Aorta (tissue), 5 donors: ENCODE measurements at places on chromosomes 5 and 9. TPM values are rescaled to one million over a fixed set of nuclear protein-coding genes. Genes with fewer than 3 reads are reported as not detected.

DNA sequence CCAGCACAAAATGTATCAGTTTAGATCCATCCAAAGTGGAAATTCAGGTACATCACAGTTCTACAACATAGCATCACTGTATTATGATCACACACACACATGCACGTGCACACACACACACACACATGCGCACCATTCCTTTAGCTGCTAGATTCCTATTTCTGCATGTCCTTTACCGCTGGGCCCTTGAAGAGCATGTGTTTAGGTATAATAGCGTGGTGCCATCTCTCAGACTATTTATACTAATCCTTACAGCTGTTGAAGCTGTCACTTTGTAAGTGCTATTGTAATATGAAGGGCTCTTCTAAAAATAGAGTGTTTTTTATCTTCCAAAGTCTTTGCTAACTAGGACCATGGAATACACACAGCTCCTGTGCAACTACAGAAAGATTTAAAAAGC lies 308.8 kb upstream of the TRPC7 start:
- H3K36me3 ChIP-seq: no peaks in the 10 kb centered on the region
- H3K4me3 ChIP-seq: no peak overlapping the region
- no peak for DNase-seq
- H3K27me3 ChIP-seq: no peaks in the 10 kb centered on the region
- no peak overlapping the region for H3K27ac ChIP-seq

The IFNA13 gene
- total RNA-seq: not detected

- no peak within 1 kb of the TSS for H3K4me3 ChIP-seq
- H3K27me3 ChIP-seq: no peaks in the 10 kb centered on the region
- no peaks in the 10 kb centered on the region for H3K4me1 ChIP-seq
- no peak for DNase-seq
These were observed at the start of gene PCDHGB2 for GRCh38 chr5:141359790-141360426. Gene PCDHGB2, plus strand, starts transcription at chr5:141359994. Its CDS starts 142 bp downstream, at chr5:141360136.

DNA sequence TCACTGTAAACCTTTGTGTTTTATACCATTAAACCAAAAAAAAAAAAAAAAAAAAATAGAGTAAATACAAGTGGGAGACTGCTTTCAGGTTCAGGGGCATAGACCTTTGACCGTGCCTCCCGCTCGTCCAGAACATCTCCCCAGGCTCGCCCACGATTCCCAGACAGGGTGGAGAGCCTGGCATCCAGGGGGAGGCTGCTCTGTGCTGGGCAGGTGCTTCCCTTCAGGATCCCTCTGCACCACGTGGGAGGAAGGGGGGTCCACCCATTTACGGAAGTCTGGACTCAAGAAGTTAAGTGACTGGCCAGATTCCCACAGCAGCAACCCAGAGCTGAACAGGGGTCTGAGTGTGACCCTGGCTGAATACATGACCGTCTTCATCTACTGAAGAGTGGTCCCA lies 125.4 kb upstream of the LMX1B start:
- no peaks in the 10 kb centered on the region for H3K27me3 ChIP-seq
- H3K4me1 ChIP-seq: no peaks in the 10 kb centered on the region
- H3K4me3 ChIP-seq: no peak overlapping the region
- DNase-seq: no peak
- H3K36me3 ChIP-seq: no peaks in the 10 kb centered on the region

GRCh38 chr9:31142456-31142855 lies 1242.0 kb upstream of the ACO1 start:
- H3K4me1 ChIP-seq: no peaks in the 10 kb centered on the region
- no peak overlapping the region for H3K4me3 ChIP-seq
- no peaks in the 10 kb centered on the region for H3K36me3 ChIP-seq

GRCh38 chr5:74063821-74064220 lies 437.8 kb downstream of the ARHGEF28 start:
- DNase-seq: no peak
- H3K36me3 ChIP-seq: no peaks in the 10 kb centered on the region
- no peaks in the 10 kb centered on the region for H3K4me1 ChIP-seq
- H3K27ac ChIP-seq: no peak overlapping the region

DNA sequence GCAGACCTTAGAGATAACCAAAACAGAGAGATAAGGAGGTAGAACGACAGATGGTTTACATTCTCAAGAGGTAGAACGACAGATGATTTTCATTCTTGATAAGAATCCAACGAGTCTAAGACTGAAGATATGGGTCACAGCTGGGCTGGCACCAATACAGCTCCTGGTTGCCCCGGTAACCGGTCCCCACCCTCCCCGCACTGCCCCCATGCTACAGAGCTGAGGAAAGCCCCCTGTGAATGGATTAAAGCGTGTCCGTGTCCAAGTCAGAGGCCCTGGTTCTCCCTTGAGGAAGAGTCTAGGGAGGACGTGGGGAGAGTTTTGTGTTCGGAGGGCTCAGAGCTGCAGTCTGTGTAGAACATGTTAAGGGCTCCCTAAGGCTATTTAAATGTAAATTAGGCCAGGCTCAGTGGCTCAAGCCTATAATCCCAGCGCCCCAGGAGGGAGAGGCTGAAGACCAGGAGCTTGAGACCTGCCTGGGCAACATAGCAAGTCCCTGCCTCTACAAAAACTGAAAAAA lies 8.1 kb downstream of the IDNK start:
- no peak overlapping the region for H3K27ac ChIP-seq
- no peaks in the 10 kb centered on the region for H3K27me3 ChIP-seq
- H3K4me3 ChIP-seq: no peak overlapping the region
- no peak for DNase-seq
- no peaks in the 10 kb centered on the region for H3K4me1 ChIP-seq

The TYRP1 gene
- 1.0 TPM for total RNA-seq

The LEAP2 gene
- total RNA-seq: 1.3 TPM

The MOB3B gene
- total RNA-seq: 5.8 TPM

DNA sequence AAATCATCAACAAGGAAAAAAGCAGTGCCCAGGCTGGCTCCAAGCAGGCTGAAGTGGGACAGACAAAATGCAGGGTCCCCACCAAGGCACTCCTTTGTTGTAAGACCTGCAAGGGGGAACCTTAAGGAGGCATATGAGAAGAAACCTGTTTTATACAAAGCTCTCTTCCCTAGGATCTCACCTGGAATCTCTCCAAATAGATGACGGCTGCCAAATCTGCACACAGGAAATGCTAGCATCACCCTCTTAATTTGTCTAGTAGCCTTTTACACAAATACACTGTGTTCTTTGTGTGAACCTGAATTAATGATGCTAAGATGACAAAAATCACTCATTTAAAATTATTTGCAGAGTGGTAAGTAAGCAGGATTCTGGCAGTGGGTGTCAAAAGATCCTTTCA lies 280.2 kb downstream of the SPOCK1 start:
- DNase-seq: no peak
- H3K27me3 ChIP-seq: no peaks in the 10 kb centered on the region
- H3K27ac ChIP-seq: no peak overlapping the region
- H3K4me1 ChIP-seq: no peaks in the 10 kb centered on the region

The ITGA2 gene
- total RNA-seq: 5.2 TPM

The IL3 gene
- not detected for total RNA-seq

The GPR21 gene
- 8.8 TPM for total RNA-seq

The SOWAHA gene
- 0.18 TPM for total RNA-seq

DNA sequence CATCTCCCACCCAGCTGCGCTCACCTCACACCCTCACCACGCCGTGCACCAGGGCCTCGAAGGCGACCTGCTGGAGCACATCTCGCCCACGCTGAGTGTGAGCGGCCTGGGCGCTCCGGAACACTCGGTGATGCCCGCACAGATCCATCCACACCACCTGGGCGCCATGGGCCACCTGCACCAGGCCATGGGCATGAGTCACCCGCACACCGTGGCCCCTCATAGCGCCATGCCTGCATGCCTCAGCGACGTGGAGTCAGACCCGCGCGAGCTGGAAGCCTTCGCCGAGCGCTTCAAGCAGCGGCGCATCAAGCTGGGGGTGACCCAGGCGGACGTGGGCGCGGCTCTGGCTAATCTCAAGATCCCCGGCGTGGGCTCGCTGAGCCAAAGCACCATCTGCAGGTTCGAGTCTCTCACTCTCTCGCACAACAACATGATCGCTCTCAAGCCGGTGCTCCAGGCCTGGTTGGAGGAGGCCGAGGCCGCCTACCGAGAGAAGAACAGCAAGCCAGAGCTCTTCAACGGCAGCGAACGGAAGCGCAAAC lies 1.1 kb downstream of the POU4F3 start:
- no peak overlapping the region for H3K27ac ChIP-seq
- H3K4me3 ChIP-seq: no peak overlapping the region
- no peaks in the 10 kb centered on the region for H3K4me1 ChIP-seq
- no peaks in the 10 kb centered on the region for H3K36me3 ChIP-seq
- peaks cover 2% of the 10 kb centered on the region for H3K27me3 ChIP-seq
- no peak for DNase-seq

GRCh38 chr9:14106699-14107098 lies 207.2 kb downstream of the NFIB start:
- no peaks in the 10 kb centered on the region for H3K36me3 ChIP-seq
- no peak overlapping the region for H3K27ac ChIP-seq
- no peak overlapping the region for H3K4me3 ChIP-seq
- no peak for DNase-seq
- no peaks in the 10 kb centered on the region for H3K27me3 ChIP-seq
- H3K4me1 ChIP-seq: no peaks in the 10 kb centered on the region

DNA sequence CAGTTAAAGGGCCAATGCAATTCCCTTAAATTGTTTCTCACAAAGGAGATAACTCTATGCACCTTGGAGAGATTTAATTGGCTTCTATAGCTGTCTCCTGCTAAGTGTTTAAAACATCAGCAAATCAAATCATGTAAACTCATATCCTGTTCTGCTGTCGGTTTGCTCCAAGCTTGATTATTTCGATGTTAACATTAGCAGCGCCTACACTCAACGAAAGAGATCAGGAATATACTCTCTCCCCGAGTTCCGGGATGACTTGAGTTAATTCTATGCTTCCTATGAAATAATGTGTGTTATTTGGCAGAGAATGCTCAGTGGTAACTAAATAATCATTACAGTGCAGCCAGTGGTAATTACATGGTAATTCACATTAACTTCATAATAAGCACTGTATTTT lies 338.6 kb downstream of the EBF1 start:
- no peaks in the 10 kb centered on the region for H3K36me3 ChIP-seq
- H3K4me3 ChIP-seq: no peak overlapping the region
- peaks cover 9% of the 10 kb centered on the region for H3K4me1 ChIP-seq
- no peaks in the 10 kb centered on the region for H3K27me3 ChIP-seq

- no peak overlapping the region for H3K4me3 ChIP-seq
- no peaks in the 10 kb centered on the region for H3K27me3 ChIP-seq
- no peak overlapping the region for H3K27ac ChIP-seq
- H3K4me1 ChIP-seq: no peaks in the 10 kb centered on the region
- H3K36me3 ChIP-seq: no peaks in the 10 kb centered on the region
These were observed 79.3 kb downstream of the CAMSAP1 start for GRCh38 chr9:135827866-135828580.

The STK32A gene
- total RNA-seq: 14.5 TPM

DNA sequence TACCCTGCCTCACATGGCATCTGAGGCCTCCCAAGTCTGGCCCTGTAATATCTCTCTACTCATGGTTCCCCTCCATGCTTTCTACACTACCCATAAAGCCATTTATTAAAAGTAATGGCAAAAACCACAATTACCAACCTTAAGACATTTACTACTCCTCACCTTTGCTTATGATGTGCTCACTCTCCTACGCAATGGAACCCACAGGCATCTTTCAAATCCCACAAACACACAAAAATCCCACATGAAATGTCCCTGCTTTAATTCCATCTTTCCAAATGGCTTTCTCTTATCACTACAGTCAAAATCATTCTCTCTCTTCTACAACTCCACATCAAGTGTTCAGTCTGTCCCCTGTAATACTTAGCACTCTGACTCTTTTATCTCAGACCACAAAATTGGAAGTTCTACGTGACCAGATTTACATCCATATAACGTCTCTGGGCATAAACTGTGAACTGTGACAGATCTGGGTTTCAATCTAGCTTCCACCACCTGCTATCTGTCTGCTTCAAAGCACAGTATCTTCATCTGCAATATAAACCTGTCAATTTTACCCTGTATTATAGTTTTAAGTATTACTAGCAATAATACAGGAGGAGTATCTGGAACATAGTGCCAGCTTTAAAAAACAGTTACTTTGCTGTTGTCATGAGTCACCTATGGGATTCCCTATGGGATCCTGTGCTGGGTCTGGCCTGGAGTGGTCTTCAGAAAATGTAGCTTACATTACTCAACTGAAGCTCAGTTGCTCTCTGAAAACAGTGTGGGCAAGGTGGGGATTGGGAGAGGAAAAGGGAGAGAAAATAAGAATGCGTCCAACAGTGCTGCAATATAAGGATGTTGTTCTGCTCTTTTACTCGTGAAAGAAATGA lies 137.1 kb upstream of the TRIM32 start:
- no peaks in the 10 kb centered on the region for H3K4me1 ChIP-seq
- no peaks in the 10 kb centered on the region for H3K36me3 ChIP-seq
- H3K27me3 ChIP-seq: no peaks in the 10 kb centered on the region
- H3K4me3 ChIP-seq: no peak overlapping the region
- H3K27ac ChIP-seq: no peak overlapping the region

The LCP2 gene
- 58.8 TPM for total RNA-seq

GRCh38 chr9:95067057-95067456 lies 250.5 kb downstream of the FANCC start:
- peak overlapping the region; percentile 44 for H3K27ac ChIP-seq
- H3K27me3 ChIP-seq: no peaks in the 10 kb centered on the region
- no peak for DNase-seq
- peaks cover 2% of the 10 kb centered on the region for H3K36me3 ChIP-seq

The PFN3 gene
- total RNA-seq: not detected

DNA sequence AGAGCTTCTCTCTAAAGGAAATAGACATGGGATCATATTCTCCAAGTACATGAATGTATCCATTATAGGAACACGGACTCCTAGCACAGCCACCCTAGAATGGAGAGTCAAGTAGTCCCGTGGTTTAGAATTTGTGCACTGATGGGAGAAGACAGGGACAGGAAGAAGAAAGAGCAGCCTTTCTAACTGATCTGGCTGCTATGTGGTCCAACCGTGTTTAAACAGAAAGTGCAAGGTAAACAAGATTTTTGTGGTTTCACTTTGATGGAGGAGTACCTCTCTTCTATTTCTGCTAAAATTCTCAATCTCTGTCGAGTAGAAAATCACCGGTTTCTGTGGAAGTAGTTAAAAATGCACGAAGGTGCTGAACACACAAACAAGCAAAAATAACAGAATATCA lies 171.3 kb downstream of the ST8SIA4 start:
- no peaks in the 10 kb centered on the region for H3K36me3 ChIP-seq
- no peak overlapping the region for H3K4me3 ChIP-seq
- H3K27ac ChIP-seq: no peak overlapping the region
- no peaks in the 10 kb centered on the region for H3K4me1 ChIP-seq
- DNase-seq: no peak

The EQTN gene
- 0.78 TPM for total RNA-seq

DNA sequence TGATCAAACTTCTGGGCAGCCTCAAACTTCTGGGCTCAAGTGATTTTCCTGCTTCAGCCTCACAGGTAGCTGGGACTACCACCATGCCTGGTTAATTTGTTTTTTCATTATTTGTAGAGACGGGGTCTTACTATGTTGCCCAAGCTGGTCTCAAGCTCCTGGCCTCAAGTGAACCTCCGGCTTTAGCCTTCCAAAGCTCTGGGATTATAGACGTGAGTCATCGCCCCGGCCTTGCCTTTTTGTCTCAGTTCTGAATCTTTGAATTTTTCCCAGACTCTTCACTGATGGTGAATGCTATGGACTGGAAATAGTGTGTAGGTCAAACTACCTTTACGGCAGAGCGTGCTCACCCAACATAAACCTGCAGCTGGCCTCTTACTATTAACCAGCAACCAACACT lies 32.3 kb upstream of the EGFLAM start:
- H3K27me3 ChIP-seq: no peaks in the 10 kb centered on the region
- no peak overlapping the region for H3K27ac ChIP-seq
- no peaks in the 10 kb centered on the region for H3K36me3 ChIP-seq
